ENCODE measurements at places on chromosomes 4 and X.

GRCh38 chr4:47926667-47927258, 12.4 kb upstream of the NFXL1 start:
- DNase-seq = no peak

- DNase-seq = no peak
Observed at GRCh38 chrX:108070891-108071290, 20.5 kb downstream of the PSMD10 start.

GRCh38 chr4:140296335-140297220, 76.9 kb upstream of the SCOC start:
- DNase-seq = peak; percentile 41

DNA sequence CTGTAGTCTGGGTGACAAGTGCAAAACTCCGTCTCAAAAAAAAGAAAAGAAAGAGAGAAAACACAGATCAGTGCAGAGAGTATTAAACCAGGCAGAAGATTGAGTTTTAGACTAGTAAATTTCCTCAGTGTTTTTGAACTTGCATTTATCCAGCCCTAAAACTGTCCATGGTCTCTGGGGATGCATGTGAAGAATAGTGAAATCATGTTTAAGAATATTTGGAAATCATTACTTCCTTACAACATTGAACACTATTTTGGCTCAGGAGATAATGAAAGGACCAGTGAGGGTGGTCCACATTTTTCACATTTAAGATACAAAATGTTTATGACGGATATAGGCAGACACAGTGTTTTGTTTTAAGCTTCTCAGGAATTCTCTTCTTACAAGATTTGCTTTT, 195.8 kb upstream of the RASGEF1B start:
- no peak for DNase-seq

- peak; percentile 63 for DNase-seq
Observed at GRCh38 chrX:100358766-100359165, 51.3 kb downstream of the PCDH19 start.

DNA sequence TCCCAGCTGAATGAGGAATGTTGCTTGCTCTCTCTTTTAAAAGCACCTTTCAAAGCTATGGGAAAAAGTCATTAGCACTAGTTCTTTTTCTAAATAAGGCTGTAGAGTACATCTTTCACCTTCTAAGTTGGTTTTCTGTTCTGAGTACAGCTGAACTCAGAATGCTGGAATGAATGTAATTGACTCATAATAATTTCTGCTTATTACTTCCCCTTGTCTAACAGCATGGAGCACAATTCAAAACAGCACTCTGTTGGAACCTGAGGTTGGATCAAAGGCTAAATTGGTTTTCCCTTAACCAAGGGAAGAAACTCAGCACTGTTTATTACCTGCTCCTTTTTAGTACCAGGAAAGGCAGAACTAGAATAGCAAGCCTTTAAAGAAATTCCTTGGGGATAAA, 33.5 kb upstream of the CYP2U1 start:
- no peak for DNase-seq

- no peak for DNase-seq
Observed at GRCh38 chr4:183493246-183493645, 11.6 kb upstream of the ING2 start.

DNA sequence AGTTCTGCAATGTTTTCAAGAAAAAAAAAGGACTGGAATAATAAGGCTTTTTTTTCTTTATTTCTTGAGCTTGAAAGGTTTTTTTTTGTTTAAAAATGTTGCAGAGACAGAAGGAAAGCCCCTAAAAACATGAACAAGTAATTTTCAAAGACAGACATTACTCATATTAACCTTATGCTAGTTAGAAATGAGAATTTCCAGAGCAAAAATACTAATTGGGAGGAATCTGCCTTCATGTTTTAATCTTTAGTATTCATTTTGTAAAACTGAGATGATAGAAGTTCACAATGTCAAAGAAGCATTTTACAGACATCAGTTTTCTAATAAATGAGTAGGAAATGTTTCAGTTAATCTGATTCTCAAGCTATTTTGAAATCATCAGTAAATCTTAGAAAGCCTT, 1805.3 kb downstream of the PCDH7 start:
- no peak for DNase-seq

DNA sequence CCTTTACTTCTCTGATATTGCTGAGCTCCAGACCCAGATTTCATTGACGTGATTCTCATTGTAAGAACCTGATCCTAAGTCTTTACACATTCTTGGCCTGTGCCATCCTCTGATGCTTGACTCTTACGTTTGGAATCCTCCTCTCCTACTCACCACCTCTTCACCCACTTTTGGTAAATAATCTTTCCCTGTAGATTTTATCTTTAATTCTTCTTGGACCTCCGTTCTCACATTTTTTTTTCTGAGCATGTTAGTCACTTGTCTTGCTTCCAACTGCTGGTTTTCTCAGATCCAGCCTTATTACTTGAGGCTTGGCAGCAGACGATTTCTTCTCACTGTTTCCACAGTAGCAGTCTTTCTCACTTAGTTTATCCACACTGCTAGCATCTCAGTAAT, 12.4 kb upstream of the SH3RF1 start:
- DNase-seq = no peak

DNA sequence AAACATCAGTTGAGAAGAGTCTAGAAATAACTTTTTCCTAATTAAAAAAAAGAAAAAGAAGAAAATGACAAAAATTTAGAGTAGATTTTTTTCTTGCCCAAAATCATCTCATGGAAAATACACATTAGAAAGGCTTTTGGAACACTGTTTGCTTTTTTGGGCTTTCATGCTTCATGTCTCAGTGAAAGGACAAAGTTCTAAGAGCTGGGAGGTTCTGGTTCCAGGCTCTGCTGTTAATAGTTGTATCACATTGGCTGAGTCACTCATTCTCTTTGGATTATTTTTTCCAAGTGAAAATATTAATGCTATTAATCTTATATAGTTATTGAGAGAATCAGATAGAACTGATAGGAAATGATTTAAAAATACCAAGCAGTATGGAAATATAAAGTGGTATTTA, 32.9 kb upstream of the ETNPPL start:
- no peak for DNase-seq

DNA sequence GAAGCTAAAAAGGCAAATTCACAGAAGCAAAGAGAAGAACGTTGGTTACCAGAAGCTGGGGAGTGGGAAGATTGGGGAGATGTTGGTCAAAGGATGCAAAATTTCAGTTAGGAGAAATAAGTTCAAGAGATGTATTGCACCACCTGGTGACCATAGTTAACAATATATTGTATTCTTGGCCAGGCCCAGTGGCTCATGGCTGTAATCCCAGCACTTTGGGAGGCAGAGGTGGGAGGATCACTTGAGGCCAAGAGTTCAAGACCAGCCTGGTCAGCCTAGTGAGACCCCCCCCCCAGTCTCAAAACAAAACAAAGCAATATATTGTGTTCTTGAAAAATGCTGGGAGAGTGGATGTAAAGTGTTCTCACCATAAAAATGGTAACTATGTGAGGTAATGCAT, 67.9 kb downstream of the TAB3 start:
- DNase-seq = no peak

- no peak for DNase-seq
Observed at GRCh38 chr4:4227510-4228355, 1.0 kb upstream of the OTOP1 start.

DNA sequence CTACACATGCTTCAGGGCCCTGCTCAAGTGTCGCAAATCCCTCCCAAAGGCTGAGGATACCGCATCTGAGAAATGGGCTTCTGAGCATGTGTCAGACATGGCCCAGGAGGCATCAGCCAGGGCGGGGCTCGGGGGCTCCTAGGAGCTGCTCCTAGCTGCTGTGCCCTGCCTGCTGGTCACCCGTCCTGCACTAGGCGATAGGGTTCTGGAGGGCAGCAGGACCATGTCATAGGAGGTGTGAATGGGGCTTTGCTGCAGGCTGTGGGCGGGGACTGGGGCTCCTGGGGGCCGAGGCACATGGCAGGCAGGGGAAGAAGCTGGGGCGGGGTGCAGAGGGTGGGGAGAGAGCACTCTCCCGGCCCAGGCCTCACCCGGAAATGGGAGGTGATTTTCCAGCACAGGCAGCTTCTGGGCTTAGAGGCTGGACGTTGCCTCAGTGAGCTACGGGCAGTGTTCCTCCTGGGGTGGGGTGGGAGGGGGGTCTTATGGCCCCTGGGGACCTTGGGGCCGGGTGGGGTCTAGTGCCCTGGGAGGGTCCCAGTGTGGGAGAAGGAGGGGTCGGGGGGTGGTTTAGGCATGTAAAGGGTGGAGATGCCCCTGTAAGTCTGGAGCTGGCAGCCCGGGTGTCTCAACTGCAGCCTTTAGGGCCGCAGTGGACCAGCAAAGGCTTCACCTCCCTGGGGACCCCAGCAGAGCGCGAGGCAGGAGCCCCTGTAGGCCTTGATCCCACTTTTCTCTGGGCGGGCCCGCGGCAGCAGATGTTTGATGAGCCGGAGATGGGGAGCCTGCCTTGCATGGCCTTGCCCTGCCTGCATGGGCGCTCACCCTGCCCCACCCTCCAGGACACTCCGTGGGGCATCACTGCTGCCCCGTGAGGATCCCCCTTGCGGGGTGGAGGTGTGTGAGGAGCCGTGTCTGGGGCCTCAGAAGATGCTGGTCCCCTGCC, 98.6 kb upstream of the LRPAP1 start:
- DNase-seq = no peak

DNA sequence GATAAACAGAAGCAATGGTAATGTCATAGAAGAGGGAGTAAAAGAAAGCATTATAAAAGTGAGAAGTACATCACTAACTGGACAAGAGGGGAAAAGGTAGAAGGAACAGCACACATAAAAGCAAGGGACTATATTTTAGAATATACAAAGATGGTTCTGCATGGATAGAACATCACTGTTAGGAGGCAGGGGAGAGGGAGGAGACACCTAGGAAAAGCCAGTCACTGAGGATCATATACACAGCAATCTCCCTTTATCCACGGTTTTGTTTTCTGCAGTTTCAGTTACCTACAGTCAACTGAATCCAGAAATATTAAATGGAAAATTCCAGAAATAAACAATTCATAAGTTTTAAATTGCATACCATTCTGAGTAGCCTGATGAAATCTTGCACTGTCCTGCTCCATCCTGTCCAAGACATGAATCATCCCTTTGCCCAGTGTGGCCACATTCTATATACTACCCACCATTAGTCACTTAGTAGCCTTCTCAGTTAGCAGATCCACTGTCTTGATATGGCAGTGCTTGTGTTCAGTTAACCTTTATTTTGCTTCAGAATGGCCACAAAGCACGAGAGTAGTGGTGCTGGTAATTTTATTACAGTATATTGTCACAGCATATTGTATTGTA, 74.2 kb downstream of the PPA2 start:
- no peak for DNase-seq

DNA sequence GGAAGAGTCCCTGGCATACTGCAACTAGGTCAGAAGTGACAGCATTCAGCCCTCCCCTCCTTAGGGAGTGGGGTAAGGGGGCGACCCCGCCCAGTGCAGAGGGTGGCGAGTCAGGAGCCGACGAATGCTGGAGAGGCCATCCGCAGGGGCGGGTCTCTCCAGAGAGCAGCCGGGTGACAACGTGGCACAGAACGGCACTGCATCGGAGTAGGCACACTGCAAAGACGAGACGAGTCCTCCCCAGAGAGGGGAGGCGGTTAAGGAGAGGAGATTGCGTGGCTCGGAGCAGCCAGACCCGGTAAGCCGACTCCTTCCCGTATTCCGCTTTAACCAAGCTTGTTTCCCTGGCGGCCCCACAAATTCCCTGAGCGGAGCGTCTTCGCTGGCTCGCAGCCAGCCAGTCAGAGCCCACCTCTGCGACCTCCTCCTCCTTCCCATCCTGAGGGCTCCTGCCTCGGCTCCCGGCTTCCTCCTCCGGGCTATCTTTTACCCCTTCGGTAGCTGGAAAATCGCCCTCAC, 54.9 kb downstream of the LINC00632 start:
- DNase-seq = no peak

GRCh38 chr4:45578874-45579273, 545.0 kb downstream of the GABRG1 start:
- no peak for DNase-seq

GRCh38 chrX:118717678-118718391, 9.6 kb upstream of the IL13RA1 start:
- DNase-seq = no peak

- no peak for DNase-seq
Observed at GRCh38 chr4:100016191-100016590, 66.1 kb upstream of the H2AZ1 start.

DNA sequence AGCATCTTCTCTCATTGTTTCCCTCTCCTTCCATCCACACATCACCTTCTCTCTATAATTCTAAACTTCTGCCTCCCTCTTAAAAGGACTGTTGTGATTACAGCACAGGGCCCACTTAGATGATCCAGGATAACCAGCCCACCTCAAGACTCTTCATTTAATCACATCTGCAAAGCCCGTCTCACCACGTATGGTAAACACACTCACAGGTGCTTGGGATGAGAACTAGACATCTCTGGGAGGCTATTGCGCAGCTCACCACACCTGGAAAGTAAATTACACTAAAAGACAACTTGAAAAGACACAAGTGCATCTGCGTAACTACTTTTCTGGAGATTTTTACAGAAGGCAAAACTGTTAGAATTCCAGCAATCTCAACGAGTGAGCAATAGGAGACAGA, 15.4 kb upstream of the C1QTNF7 start:
- DNase-seq = no peak

GRCh38 chr4:67542076-67542475, 3.2 kb downstream of the CENPC start:
- DNase-seq = no peak
